ENCODE measurements at places on chromosomes 2 and 18.

DNA sequence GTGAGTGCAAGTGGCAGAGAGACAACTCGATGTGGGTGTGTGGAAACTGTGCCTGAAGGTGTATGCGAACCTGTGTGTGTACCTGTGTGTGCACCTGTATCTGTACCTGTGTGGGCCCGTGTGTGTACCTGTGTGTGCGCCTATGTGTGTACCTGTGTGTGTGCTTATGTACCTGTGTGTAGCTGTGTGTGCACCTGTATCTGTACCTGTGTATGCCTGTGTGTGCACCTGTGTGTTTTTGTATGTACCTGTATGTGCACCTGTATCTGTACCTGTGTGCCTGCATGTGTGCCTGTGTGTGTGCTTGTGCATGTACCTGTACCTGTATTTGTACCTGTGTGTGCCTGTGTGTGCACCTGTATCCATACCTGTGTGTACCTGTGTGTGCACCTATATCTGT is 150.6 kb downstream of the MYT1L start:
- no peak for DNase-seq

GRCh38 chr2:149585166-149585885 is 2.2 kb downstream of the MMADHC start:
- DNase-seq = no peak

GRCh38 chr18:50060822-50061221 is 134.1 kb downstream of the MYO5B start:
- DNase-seq = no peak

GRCh38 chr2:144456680-144457079 is 63.2 kb downstream of the ZEB2 start:
- DNase-seq = no peak

- DNase-seq = no peak
Observed at GRCh38 chr18:5311301-5311989, 15.9 kb upstream of the ZBTB14 start.

DNA sequence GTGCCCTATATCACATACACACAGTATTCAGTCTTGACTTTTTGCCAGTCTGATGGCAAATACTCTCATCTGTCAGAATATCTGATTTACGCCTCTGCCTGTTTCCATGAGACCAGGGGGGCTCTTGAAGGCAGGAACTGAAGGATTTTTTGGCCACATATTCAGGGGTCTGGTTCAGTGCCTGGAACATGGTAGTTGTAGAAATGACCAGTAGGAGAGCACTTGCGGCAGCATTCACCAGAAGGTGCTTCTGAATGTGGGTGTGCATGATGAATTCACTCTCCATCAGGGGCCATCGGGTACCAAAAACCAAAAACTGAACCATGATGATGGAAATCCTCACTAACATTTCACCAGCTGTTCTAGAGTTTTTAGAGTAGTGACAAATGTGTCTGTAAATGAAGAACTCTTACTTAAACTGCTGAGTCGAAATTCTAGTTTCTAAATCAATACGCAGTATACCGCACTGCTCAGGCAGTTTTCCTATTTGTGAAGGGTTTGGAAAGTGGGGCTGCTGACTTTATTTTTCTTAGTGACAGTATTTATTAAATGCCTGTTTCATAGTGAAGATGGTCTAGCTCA is 54.6 kb downstream of the MERTK start:
- DNase-seq = no peak

DNA sequence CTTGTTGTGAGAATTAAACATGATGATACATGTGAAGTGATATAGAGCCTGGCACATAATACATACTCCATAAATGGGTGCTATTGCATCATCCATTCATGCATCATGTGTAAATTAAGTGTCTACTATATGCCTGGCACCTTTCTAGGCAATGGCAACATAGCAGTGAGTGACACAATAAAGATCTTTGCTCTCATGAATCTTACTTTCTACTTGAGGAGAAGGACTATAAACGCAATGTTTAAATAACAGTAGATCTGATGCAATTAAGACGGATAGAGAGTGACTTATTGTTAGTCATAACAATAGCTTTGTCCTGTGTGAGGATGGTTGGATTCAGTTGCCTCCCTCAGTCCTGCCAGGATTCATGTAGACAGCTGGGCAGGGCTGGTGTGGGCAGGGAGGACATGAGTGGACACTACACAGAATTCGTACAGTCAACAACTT is 88.4 kb upstream of the NPAS2 start:
- DNase-seq = no peak

DNA sequence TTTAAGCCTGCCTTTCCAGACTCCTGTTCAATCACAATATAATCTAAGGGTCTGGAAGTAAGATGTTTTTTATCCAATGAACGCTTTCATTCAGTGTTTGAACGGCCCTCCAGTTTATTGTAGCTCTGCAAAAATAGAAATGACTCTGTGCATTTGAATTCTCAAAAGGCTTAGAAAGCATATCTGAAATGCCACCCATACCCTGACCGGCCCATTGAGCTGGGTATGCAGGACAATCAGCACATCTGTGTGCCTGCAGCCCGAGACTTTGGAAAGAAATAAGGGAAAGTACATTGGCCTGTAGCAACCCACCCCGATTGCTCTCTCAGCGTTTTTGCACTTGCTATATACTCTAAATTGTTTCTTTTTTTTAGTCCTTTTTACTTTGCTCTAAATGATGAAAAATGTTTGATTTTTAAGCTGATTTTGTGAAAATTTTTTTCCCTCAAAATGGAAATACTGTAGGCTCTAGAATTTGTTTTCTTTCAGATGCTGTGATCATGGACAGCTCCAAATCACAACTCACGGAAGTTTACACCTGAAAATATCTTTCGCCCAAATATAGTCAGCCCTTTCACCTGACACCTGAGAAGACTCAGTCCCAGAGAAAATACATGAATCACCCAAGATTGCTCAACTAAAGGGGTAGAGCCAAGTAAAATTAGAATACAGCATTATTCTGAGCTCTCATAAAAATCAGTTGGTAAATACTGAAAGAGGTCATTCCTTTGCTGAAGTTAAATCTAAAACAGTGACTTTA is 194.5 kb upstream of the SIX3 start:
- no peak for DNase-seq

GRCh38 chr2:218369330-218369729 is 12.7 kb downstream of the CATIP start:
- DNase-seq = no peak

GRCh38 chr2:17710547-17711248 is 42.9 kb downstream of the SMC6 start:
- DNase-seq = no peak

DNA sequence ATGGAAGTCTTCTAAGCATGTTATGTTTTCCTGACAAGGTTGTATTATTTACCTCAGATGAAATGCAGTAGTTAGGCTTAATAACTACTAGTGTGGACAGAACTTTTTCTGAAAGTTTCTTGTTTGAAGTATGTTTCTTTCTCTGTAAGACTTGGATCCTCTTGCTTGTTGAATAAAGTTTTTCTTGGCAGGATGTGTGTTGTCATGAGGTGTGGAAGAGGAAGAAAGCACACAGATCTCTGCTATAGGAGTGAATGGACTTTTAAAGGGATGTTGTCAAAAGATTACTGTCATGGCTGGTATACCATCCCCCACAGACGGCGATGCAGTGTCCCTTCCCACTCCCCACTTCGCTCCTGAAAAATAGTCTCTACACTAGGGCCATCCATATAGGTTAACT is 2.6 kb downstream of the CAB39 start:
- DNase-seq = no peak

DNA sequence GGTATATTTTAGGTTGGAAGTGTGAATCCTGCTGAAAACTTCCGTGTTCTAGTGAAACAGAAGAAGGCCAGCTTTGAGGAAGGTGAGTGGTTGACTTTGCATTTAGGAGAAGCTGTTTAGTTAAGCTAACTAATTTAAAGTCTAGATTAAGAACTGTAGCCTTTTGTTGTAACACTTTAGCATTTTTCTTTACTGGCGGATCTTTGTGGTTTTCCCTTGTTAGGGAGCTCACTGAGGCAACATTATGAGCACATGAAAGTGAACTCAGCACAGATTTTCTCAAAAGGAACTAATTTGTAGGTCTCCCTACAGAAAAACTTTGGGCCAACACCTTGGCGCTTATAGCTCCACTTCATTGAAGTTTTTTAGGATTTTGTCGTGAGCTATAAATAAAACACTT is 52.8 kb downstream of the XRCC5 start:
- DNase-seq = no peak

DNA sequence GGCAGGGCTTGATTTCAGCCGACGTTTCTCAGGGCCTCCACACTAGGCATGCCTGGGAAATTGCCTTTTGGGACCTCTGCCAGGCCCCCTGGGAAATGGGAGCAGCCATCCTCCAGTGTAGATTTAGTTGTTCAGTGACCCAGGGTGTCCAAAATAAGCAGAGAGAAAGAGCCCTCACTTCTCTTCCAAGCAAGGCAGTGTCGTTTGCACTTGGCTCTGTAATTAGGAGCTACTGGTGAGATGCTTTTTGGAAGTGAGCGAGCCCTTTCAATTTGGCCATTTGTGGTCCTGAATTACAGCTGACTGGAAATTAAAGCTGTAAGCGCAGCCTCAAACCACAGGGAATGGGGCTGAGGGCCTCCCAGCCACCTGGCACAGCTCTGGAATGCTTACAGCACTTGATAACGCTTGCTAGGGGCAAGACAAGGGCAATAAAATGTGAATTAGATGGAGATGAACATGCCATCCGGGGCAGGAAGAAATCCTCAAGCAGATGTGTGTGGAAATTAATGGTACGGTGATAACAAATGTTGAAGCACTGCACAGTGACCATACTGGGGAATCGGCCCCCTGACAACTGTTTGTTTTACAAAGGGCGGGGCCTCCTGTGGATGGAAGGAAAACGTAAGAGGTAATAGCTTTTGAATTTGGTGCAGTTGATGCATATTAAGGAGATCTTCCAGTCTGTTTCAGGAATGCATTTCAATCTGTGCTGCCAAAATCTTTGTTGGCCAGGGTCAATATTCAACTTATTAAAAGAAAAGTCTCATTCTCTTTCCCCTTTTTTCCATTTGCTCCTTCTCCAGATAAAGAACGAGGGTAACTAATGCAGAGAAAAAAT is 173.1 kb downstream of the UXS1 start:
- no peak for DNase-seq

DNA sequence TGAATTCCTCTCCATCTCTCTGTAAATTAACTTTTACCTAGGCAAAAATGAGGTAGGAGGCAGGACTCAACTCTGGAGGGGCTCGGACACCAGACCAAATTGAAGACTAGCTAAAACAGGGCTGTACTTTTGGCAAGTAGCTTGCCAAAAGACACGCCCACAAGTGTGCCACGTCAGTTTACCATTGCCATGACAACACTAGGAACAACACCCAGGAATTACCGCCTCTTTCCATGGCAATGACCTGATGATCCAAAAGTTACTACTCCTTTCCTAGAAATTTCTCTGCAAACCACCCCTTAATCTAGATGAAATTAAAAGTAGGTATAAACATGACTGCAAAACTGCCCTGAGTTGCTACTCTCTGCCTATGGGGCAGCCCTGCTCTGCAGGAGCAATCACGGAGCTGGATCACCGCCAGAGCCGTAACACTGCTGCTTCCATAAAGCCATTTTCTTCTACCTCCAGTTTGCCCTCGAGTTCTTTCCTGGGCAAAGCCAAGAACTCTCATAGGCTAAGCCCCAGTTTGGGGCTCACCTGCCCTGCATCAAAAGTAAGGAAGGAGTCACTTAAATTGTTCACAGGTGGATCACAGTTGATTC is 66.0 kb upstream of the FAM136A start:
- DNase-seq = no peak

- no peak for DNase-seq
Observed at GRCh38 chr2:77746780-77747179, 224.6 kb upstream of the LRRTM4 start.

DNA sequence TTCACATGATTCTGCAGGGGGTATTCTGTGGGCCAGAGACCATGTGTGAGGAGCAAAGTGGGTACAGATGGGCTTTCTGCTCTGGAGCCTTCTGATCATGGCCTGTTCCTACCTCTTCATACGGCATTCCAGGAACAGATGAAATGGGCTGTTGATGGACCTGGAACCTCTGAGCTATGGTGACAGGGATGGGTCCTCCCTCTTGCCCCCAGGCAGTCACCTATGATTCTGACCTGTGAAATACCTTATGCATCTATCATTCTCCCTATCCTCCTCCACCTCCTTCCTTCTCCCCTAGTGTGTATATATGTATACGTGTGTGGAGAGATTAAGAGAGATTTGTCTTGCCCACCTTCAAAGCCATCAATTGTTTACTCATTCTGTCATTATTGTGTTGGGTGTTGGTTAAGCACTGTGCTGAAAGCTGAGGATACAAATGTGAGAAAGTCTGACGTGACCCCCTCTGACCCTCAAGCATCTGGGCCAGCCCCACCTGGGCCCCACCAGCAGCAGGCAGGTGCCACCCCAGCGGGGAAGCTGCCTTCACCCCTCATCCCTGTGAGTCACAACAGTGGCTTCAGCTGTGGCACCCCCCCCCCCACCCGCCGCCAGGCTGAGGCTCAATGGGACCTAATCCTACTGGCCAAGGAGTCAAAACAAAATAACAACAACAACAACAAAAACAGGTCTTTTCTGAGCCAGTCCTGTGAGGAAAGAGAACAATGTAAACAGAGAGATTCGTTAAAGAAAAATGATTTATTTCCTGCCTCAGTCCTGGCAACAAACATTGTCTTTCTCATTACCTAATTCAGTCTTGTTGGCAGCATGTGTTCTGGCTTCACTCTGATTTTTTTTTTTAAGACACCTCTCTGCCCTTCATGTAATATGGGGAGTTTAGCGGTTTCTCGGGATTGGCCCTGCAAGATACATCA is 103.8 kb upstream of the CDC42EP3 start:
- DNase-seq = no peak

DNA sequence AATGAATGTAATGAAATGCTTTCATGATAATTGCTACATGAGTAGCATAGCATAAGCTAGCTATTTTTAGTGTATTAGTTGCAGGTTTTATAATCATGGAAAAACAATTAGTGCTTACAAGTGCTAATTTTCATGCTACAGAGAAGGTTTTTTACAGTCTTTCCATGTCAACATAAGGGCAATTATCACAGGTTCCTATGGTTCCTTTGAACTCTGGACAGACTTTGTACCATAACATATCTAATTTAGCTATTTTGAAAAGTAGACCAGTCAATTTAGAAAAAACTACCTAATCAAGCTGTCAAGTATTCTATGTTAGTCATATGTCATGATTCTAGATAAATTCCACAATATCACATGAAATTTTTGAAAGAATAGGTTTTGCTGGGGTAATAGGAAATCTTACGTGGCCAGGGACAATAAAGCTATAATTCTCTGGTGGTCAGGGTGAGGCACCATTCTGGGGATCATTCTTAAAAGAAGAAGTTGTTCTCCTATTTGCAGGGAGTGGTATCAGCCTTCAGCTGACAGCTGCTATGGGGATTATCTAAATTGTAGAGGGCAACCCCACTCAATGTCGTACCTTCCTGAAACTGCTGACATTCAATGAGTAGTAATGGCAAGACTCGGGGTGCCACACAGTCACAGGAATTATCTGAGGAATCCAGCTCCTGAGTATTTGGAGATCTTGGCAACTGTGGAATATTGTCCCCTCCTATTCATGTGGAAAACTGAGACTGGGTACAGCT is 724.0 kb upstream of the LINC00305 start:
- no peak for DNase-seq
